ENCODE measurements at places on chromosomes 1 and 21.

- DNase-seq = no peak
Measured at GRCh38 chr1:112954017-112954650, 1.9 kb downstream of the SLC16A1 start.

DNA sequence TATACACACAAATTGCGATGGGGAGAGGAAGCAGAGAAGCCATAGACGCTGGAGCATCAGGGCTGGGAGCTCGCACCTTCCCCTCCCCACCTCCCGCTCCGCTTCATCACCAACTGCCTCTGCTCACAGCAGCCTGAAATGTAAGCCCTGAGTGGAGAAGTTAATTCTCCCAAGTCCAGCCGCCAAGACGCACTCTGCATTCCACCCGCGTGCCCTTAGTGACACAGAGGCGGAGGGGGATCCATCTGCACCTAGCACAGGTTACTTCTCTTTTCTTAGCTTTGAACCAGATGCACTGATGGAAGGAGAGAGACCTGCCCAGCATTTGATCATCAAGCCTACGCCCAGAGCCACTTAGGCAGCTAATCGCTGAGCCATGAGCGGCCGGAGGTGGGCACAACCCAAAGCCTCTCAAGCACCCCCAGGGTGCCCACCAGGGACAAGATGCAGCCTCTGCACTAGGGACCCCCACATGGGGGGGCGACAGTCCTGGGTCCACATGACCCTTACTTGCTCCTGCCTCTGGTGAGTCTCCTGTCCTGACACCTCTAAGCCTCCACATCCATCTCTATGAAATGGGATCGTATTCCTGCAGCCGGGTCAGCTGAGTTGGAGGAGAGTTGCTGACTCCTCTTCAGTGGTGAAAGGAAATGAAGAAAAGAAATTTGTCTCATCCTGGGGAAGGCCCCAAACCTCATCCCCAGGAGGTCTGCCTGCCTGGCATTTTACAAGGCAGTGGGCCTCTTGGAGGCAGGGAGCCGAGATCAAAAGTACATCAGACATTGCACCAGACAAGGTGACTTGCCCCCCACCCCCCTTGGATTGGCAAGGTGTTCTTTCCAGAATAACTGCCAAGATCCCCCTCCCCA, 316.2 kb downstream of the MATN1 start:
- no peak for DNase-seq

DNA sequence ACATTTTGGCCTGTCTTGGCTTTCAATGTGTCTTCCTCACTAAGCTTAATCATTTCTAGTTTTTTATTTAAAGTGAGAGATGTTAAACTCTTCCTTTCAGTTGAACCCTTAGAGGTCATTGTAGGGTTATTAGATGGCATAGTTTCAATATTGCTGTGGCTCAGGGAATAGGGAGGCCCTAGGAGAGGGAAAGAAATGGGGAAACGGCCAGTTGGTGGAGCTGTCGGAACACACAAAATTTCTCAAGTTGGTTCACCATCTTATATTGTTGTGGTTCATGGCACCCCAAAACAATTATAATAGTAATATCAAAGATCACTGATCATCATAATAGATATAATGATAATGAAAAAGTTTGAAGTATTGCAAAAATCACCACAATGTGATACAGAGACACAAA, 31.4 kb upstream of the KAZN start:
- no peak for DNase-seq

GRCh38 chr1:223133306-223133823, 9.7 kb downstream of the TLR5 start:
- no peak for DNase-seq

GRCh38 chr1:159483501-159483900, 44.0 kb downstream of the OR10J1 start:
- DNase-seq = no peak

DNA sequence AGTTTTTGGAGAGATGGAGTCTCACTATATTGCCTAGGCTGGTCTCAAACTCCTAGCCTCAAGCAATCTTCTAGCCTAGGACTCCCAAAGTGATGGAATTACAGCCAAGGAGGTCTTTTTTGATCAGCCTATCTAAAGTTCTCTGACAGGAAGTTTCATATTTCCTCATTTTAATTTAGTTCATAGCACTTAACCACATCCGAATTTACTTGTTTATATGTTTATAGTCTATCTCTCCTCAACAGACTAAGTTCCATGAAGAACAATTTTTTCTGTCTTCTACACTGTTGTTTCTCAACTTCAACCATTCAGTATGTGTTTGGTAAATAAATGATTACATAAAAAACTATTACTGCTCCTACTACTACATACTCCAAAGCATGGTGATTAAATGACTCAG, 47.9 kb downstream of the GON4L start:
- no peak for DNase-seq

DNA sequence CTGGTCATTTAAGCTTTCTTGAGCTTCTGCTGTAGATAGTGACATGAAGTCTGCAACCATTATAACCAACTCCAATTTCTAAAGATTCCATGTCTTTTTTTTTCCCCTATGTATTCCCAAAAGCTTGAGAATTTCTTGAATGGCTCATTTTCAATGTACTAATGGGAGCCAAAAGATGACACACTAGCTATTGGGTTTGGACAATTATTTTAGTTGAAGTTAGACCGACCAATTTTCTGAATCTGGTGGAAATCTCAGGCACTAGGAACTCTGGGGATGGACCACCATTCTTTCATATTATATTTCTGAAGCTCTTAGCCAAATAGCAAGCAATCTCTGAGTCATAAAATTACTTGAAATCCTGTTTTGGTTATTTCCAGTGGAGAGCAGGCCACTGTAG, 617.4 kb upstream of the ADAMTS5 start:
- no peak for DNase-seq

DNA sequence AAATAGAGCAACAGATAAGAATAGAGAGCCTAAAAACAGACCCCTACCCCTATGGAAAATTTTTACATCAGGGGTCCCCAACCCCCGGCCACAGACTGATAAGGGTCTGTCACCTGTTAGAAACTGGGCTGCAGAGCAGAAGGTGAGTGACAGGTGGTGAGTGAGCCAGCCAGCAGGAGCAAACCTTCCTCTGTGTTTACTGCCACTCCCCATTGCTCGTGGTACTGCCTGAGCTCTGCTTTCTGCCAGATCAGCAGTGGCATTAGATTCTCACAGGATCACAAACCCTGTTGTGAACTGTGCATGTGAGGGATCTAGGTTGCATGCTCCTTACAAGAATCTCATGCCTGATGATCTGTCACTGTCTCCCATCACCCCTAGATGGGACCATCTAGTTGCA, 174.1 kb downstream of the FOXD2 start:
- no peak for DNase-seq

DNA sequence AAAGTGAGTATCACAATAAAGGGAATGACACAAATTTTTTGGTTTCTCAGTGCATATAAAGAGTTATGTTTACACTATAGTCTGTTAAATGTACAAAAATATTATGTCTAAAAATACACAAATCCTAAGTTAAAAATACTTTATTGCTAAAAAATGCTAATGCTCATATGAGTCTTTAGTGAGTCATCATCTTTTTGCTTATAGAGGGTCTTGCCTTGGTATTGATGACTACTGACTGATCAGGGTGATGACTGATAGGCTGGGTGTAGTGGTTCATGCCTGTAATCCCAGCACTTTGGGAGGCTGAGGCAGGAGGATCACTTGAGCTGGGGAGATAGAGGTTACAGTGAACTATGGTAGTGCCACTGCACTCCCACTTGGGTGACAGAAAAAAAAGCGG, 12.9 kb upstream of the NUF2 start:
- DNase-seq = no peak

DNA sequence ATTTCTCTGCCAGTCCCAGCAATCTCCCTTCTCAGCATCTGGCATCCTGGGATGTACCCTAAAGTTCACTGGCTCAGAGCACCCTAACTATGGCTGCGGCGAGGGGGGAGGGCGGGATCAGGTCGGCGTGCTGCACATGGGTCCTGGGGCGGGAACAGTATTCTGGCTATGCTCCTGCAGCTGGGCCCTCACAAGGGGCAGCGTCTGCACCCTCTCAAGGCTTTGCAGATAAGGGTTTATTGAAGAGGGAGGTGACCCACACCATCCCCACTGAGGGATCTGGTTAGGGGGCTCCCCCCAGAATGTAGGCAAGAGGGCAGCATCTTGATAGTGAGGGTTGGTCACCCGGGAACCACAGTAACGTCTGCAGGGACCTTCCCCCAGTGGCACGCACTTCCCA, 44.9 kb upstream of the PCBP3 start:
- DNase-seq = no peak

GRCh38 chr1:182441719-182442118, 8.2 kb upstream of the RGSL1 start:
- DNase-seq = no peak

DNA sequence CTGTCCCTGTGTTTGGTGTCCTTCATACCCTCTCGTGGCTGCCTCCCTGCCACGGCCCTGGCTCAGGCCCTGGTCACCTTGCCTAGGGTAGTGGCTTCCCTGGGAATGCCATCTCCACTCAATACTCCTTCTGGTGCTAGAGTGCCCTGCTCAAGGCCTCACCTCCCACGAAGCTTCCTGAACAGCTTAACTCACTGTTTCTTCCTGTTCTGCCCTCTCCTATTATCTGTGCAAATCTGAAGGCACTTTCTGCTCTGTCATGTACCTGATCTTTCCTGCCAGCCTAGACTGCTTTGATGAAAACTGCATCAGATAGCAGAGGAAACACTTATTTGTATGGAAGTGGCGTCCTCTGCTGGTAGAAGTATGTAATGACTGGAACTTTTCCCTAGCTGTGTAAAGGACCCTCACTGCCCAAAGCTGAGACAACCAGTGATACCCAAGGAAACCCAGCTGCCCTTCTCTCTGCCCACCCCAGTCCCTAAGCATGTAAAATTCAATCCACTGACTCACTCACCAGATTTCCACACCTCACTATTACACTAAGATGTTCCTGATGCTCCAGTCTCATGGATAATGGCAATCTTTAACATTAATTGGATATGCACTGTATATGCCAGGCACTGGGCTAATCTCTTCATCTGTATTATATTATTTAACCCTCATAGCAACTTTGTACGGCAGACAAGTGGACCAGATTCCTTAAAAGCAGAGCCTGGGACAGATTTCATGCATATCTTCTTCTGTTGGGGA, 36.2 kb upstream of the BTG2 start:
- DNase-seq = peak; percentile 74

GRCh38 chr1:101253976-101254674, 17.3 kb downstream of the S1PR1 start:
- no peak for DNase-seq

DNA sequence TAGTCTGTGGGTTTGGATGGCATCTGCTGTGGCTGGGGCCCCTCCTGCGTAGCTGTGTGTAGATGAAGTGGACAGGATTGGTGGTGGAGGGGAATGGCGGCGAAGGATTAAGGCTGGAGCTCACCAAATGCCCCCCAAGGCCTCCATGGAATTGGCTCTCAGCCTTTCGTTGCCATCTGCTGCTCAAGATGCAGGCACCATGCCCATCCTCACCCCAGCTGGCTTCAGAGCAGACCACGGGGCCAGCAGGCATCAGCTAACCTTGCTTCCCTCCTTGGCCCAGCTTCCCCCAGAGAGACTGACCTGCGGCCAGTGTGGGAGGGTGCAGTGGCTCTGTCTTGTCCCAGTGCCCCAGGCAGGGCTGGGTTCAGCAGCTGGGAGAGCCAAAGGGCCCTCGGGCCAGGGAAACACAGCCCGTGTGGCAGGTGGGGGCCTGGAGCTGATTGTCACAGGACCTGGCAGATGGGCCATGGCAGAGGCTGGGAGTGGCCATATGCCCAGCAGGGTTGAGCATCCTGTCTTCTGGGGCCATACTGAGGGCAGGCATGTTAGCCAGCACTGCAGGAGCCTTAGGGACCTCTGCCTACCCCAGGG, 66.8 kb upstream of the ACTL8 start:
- no peak for DNase-seq

GRCh38 chr1:53559854-53560580, 100.8 kb downstream of the DMRTB1 start:
- no peak for DNase-seq

- DNase-seq = peak; percentile 65
Measured at GRCh38 chr1:43545695-43546387, 15.2 kb downstream of the PTPRF start.

GRCh38 chr1:37878071-37878470, 18.7 kb upstream of the MTF1 start:
- no peak for DNase-seq

- DNase-seq = no peak
Measured at GRCh38 chr1:12408662-12409061, 178.8 kb downstream of the VPS13D start.

DNA sequence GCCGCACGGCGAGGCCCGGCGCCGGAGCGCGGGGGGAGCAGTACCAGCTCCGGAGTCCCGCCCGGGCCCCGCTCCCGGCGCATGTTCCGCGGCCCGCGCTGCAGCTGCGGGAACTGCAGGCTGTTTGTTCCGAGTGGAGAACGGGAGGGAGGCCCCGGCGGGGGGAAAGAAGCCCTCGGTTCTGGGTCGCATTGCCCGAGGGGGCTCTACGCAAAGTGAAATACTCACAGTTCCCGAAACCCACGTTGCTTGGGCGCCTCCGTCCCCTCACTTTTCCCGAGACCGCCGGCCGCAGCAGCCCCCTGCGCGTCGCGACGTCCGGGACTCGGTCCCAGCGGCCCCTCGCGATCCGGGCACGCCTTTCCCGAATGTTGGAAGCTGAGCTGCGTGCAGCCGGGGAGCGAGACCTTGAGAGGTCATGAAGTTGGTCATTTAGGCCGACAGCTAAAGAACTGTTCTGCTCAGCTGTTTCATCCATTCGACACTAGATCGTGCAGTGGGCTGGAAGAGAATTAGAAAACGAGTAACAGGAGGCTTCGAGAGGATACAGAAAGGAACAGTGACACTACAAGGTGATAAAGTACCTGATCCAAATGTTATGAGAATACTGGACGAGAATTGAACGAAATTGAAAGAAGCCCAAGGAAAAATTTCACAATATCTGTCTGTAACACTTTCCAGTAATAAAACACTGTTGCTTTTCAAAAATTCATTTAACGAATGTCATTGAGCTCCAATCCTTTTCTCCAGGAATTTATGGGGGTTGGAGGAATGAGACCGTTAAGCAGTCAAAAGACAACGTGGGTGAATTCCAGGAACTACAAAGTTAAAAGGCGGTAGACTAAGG, 657 bp upstream of the LIN9 start:
- DNase-seq = peak; percentile 40

GRCh38 chr1:17314491-17314971, 6.5 kb downstream of the PADI4 start:
- no peak for DNase-seq

GRCh38 chr1:180571060-180571831, 12.5 kb downstream of the OVAAL start:
- no peak for DNase-seq

DNA sequence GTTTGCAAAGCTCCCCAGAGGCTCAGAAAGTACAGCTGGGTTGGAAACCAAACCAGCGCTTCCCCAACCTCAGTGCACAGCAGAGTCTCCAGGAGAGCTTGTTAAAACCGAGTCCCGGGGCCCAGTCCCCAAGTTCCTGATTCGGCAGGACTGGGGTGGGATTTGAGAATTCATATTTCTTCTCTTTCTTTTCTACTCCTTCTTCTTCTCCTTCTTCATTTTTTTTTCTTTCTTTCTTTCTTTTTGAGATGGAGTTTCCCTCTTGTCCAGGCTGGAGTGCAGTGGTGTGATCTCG, 136.8 kb downstream of the PGBD5 start:
- no peak for DNase-seq

Data from SK-N-DZ (cell line).